Uterus (tissue), 4 donors: ENCODE measurements at places on chromosomes 6 and 20. TPM values are rescaled to one million over a fixed set of nuclear protein-coding genes. Genes with fewer than 3 reads are reported as not detected.

The RAB23 gene
- total RNA-seq, result 95.3 TPM

DNA sequence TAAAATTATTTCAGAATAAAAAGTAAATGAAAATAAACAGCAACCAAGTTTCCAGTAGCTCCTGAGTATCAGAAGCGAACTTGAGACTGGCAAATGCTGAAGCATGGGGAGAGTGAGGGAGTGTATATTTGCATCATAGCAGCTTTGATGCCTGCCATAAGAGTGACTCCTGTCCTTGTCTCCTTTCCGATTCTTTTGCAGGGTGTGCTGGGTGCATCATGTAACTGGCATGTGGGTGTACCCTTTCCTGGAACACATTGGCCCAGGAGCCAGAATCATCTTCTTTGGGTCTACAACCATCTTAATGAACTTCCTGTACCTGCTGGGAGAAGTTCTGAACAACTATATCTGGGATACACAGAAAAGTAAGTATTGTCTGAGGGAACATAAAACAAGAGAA lies 117.4 kb downstream of the ADAT2 start:
- no peak overlapping the region for H3K27ac ChIP-seq
- H3K27me3 ChIP-seq, result no peaks in the 10 kb centered on the region
- no peaks in the 10 kb centered on the region for H3K4me1 ChIP-seq
- no peak for DNase-seq

- no peaks in the 10 kb centered on the region for H3K27me3 ChIP-seq
- DNase-seq, result no peak
- no peak overlapping the region for H3K27ac ChIP-seq
- H3K4me3 ChIP-seq, result no peak overlapping the region
- no peaks in the 10 kb centered on the region for H3K36me3 ChIP-seq
- no peaks in the 10 kb centered on the region for H3K4me1 ChIP-seq
These were observed 20.2 kb upstream of the CD2AP start for GRCh38 chr6:47457370-47457769.

The GOPC gene
- 94.7 TPM for total RNA-seq

The AARS2 gene
- 24.7 TPM for total RNA-seq

The PRL gene
- not detected for total RNA-seq
